ENCODE measurements at places on chromosomes 11 and 22.

DNA sequence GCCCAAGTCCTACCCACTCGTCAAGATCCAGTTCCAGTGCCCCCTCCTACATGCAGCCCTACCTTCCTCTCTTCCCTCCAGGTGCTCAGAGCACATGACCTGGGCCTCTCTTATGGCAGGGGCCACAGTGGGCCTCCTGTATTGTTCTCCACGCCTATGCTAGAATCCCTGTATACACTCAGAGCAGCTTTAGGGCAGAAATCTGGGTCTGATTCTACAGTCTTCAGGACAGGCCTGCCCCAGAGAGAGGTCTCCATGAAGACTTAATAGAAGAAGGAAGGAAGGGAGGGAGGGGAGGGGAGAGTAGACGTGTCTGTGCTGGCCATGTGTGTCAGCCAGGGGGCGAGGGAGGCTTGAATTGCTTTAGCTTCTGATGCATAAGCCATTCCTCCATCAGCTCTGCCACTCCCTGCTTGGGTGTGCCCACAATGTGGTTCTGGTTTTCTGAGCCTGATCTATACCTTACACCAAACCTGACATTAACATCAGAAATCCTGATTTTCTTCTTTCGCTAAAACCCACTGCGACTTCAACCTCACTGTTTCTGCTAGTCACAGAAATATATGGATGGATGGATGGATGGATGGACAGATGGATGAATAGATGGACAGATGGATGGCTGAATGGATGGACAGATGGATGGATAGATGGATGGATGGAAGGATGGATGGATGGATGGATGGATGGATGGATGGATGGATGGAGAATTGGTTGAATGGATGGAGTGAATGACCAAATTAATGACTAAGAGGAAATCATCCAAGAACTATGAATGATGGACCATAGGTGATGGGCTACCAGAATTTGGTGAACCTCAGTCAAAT is 56.6 kb upstream of the PRDM11 start:
- DNase-seq = no peak

GRCh38 chr11:28770806-28771205 is 662.6 kb downstream of the METTL15 start:
- no peak for DNase-seq

GRCh38 chr11:94449437-94449836 is 44.2 kb downstream of the MRE11 start:
- peak; percentile 67 for DNase-seq

- peak; percentile 25 for DNase-seq
These were observed 8.8 kb upstream of the PLA2G3 start for GRCh38 chr22:31148953-31149627.

- no peak for DNase-seq
These were observed 48.6 kb downstream of the MTNR1B start for GRCh38 chr11:93017821-93018690.

DNA sequence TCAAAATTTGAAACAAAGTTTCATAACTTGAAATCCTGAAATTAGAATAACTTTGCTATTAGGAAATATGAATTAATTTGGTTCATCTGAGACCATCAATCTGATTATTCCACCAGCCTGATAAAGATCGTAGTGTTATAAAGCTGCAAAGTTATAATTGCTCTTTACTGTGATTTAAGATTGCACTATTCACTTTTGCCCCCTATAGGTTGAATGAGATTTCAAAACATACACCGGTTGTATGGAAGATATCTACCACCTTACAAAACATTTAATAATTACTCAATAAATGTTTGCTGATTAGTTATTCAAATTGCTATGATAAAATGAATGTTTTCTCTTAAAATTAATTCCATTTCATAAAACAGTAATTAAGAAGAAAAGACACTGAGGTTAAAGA is 26.1 kb downstream of the APIP start:
- no peak for DNase-seq

DNA sequence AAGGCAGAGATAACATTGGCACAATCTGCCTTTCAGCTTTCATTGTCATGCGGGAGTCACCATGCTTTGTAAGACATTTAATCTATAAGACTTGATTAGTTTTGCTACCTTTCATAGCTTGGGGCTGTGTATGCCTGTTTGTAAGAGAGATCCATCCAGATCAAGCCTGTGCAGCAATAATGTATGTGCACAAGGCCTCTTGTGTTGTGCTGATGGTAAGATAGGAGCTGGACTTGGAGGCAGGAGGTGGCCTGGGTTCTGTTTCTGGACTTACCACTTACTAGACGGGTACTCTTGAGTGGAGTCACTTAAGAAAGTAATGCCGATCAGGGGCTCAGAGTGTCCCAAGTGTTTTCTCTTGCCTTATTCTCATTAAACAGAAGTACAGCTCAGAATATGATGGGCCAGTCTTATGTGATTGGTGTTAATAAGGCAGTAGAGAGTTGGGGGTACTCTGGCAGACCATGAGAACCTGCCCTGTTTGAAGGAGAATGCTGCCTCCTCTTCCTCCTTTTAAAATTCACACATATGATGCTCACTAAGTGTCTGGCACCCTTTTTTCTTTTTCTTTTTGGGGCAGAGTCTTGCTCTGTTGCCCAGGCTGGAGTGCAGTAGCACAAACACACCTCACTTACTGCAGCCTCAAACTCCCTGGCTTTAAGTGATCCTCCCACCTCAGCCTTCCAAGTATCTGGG is 30.9 kb downstream of the PTPRJ start:
- DNase-seq = no peak

GRCh38 chr11:112777283-112777751 is 183.9 kb upstream of the NCAM1 start:
- no peak for DNase-seq

DNA sequence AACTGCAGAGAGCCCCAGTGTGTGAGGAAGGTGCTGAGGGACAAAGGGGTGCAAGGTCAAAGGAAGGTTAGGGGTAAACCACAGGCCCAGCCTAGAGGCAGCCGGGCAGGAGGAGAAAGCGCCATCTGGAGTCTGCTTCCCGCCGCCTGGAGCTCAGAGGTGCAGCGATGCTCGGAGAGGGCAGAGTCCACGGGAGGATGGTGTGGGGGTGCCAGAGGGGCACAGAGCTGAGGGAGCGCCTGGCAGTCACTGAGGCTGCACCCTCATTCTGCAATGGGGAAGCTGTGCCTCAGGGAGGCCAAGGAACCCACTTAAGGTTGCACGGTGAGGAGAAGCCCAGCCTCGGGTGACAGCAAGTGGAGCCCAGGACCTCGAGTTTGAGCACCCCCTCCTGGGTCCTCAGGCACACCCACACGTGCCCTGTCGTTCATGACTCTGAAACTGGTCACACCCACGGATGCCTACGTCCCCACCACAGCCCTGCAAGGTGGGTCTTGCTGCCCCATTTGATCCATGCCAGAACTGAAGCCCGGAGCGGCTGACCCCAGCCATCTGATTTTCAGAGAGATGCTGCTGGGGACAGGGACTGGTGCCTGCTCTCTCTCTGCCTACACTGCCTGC is 1.6 kb downstream of the IL2RB start:
- DNase-seq = no peak

DNA sequence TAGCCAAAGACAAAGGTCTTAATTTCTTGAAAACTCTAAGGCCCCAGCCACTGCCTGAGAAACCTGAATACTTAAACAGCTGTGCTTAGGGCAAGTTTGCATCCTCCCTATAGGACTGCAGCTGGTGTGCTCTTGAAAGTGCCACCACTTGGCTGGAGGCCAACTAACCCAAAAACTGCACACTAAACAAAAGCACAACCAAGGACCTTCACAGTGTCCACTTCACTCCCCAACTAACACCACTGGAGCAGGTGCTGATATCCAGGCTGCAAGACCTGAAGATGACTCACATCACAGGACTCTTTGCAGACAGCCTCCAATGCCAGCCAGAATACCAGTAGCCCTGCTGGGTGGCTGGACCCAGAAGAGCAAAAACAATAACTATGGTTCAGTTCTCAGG is 357.7 kb upstream of the ARHGAP42 start:
- DNase-seq = no peak

DNA sequence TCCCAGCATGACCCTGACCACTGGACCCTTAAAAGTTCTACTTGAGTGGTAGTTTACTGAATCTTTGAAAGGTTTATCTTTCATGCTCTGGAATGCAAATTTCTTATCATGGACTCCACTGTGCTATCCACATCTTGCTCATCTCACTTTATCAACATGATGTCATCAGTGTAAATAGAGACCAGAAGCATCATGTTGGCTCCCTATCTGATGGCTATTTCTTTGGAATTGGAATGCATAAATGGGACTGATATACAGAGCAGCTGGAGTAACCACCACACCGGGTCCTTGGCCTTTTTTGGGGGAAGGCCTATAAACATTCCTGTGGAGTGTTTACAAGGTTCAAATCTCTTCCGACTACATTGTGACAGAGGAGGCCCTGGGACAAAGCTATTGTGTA is 74.1 kb upstream of the CEP126 start:
- no peak for DNase-seq

- DNase-seq = no peak
These were observed 12.6 kb downstream of the PRAME start for GRCh38 chr22:22546490-22546889.

- DNase-seq = no peak
These were observed 12.4 kb downstream of the TTC38 start for GRCh38 chr22:46280063-46280817.

- DNase-seq = no peak
These were observed 14.9 kb upstream of the TSKU start for GRCh38 chr11:76768088-76768908.

DNA sequence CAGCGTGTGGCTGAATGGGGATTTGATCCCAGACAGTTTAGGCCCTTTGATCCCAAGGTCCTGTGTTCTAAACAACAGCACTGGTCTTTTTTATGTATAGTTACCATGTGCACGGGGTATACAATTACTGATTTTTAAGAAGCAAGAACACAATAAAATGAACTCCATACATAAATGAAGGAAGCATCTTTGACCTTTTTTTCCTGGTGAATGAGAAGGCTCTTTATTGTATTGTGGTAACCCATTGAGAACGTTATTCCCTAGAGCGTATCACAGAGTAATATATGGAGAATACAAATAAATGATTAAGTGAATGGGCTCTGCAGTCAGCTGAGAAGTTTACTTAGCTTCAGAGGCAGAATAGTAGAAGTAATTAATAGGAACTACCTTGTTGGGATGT is 563.6 kb downstream of the NTM start:
- no peak for DNase-seq

DNA sequence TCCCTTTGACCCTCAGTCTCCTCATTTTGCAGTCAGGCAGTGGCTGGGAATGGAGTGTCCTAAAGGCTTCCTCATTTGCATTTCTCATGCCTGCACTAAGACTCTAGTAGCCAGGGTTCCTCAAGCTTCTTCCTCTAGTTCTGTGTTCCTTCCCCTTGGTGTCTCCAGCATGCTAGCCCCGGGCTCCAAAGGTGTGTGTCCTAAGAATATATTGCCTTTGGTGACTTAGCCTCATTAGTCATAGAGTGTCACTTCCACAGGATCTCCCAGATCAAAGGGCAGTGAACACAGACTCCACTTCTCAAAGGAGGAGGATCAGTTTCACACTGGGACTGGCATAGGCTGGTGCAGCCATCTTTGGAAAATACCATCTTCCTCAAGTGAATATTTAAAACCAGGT is 21.4 kb upstream of the ACER3 start:
- no peak for DNase-seq

- DNase-seq = peak; percentile 46
These were observed 28.7 kb upstream of the RTL6 start for GRCh38 chr22:44526779-44527126.

GRCh38 chr22:33873186-33873585 is 47.1 kb downstream of the LARGE1 start:
- DNase-seq = no peak

GRCh38 chr11:15875943-15876342 is 480.4 kb downstream of the SOX6 start:
- no peak for DNase-seq

DNA sequence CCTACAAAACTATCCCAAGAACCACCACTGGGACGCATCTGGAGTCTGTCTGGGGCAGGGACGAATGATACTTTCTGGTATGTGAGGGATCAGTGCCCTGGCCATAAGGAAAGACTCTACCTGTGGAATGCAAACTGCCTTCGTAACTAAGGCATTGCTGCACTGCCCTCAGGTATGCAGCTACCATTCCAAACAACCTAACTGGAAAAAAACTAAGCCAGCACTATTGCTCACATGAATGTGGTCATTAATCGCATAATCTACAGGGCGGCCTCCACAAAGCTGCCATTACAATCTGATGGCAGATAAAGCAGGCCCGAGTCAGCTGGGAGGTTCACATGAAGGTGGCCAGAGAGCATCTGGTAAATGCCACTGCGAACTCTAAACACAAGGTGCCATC is 3.9 kb downstream of the PACSIN2 start:
- DNase-seq = no peak
